ENCODE measurements at places on chromosomes 7 and 10. TPM values are rescaled to one million over a fixed set of nuclear protein-coding genes. Genes with fewer than 3 reads are reported as not detected.

DNA sequence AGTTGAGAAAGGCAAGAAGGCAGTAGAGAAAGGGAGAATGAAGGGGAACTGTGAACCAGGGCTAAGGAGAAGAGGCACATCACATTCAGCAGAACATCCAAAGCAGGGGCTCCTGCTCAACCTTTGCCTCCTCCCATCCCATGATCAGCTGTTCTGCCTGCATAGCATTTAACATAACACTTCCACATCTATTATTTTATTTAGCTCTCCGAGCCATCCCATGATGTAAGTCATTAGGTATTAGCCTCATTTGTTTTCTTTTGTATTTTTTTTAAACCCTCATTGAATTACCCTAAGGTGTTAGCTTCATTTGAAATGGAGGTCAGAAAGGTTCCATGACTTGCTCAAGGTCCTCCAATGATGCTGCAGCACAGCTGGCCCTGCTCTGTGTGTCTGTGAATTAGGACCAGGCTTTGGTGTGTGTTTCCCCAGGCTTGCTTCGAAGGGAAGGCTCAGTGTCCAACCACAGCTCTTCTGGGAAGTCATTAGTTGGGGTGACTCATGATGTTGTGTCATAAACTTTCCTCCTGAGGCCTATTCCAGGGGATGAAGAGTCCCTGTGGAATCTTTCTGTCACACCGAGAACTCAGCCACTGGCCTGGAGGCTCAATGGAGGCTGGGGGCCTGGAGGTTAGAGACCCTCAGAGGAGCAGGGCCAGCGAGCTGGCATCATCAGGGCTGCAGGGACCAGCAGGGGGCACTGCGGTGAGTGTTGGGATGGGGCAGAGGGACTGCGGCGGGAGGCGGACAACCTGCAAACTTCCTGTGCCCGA lies 16.5 kb downstream of the NPFFR1 start:
- no peak for DNase-seq

- DNase-seq = no peak
Measured at GRCh38 chr7:67448271-67448670, 451.6 kb downstream of the TYW1 start.

- no peak for DNase-seq
Measured at GRCh38 chr10:73917566-73918305, 6.8 kb downstream of the PLAU start.

Gene KIAA1549
- polyA plus RNA-seq = 11.5 TPM

- no peak for DNase-seq
Measured at GRCh38 chr7:100893318-100893895, 2.3 kb downstream of the ACHE start.

GRCh38 chr10:109456566-109457301 lies 466.6 kb downstream of the XPNPEP1 start:
- no peak for DNase-seq

Gene CYP3A7
- polyA plus RNA-seq = 1.3 TPM

GRCh38 chr10:72010234-72010973 lies 46.2 kb downstream of the CHST3 start:
- DNase-seq = no peak

DNA sequence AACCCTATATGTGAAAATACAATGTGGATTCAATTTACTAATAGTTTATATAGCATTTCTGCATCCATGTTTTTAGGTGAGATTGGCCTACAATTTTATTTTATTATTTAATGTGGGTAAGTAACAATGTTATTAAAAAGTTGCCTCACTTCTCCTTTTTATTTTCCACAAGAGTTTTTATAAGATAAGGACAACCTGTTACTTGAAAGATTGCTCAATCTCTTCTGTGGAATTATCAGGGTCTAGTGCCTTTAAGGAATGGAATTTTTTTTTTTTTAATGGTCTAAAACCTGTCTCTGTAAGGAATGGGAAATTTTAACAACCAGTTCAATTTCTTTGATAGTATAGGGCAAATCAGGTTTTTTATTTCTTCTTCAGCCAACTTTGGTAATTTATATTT lies 53.9 kb upstream of the RAB18 start:
- no peak for DNase-seq

DNA sequence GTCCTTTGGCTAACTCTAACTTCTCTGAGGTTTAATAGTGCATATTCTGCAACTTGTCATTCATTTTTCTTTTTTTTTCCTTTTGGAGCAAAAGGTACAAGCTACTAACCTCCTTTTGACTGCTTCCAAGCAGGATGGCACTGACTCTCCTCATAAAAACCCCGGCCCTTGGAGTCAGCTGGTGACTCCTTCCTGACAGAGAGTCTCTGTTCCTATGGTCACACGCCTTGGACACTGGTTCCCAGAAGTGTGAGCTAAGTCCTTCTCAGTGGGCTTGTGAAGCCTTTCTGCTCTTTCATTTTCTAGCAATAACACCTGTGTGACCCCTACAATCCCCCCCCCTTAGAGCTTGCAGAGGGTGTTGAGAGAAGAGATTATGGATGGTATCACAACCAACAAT lies 21.7 kb downstream of the DOCK4 start:
- DNase-seq = no peak

Gene GDI2
- 216 TPM for polyA plus RNA-seq

DNA sequence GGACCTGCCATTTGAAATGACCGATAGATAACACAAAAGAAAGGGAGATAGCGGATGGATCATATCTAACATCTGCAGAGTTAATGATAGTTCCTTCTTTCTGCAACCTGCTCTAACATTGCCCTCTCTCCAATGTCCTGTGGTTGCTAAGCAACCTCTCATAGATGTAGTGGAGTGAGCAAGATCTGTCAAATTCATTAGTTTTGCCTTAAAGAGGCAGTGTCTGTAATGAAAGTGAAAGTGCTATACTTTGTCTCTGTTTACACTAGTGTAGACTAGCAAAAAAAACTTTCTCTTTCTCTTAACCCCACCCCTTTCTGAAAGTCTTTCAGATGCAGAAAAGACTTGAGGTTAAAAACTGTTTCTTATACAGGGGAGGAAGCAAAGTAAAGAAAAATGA lies 1196.9 kb downstream of the SORCS3 start:
- DNase-seq = peak; percentile 31

DNA sequence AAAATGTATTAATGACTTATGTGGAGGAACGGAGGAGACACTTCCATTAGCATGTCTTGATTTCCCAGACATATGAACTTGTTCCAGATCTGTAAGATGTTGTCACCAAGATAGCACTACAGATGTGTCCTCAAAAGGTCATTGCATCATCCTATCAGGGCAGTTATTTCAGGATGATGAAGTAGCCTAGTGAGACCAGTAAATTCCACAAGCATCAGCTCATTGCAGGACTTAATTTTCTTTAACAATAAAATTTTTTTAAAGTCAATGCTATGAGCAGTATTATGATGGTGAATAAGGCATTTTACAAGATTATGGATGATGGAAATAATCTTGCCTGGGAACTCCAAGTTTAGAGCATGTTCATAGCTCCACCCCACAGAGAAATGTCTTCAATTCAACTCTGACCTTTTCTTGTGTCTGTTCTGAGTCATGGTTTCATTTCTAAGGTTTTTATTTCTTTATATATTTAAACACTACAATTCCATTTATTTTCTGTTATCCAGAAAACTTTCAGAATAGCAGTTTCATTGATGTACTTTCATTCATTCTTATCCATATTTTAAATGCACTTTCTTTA lies 1203.3 kb upstream of the CELF2 start:
- DNase-seq = no peak

DNA sequence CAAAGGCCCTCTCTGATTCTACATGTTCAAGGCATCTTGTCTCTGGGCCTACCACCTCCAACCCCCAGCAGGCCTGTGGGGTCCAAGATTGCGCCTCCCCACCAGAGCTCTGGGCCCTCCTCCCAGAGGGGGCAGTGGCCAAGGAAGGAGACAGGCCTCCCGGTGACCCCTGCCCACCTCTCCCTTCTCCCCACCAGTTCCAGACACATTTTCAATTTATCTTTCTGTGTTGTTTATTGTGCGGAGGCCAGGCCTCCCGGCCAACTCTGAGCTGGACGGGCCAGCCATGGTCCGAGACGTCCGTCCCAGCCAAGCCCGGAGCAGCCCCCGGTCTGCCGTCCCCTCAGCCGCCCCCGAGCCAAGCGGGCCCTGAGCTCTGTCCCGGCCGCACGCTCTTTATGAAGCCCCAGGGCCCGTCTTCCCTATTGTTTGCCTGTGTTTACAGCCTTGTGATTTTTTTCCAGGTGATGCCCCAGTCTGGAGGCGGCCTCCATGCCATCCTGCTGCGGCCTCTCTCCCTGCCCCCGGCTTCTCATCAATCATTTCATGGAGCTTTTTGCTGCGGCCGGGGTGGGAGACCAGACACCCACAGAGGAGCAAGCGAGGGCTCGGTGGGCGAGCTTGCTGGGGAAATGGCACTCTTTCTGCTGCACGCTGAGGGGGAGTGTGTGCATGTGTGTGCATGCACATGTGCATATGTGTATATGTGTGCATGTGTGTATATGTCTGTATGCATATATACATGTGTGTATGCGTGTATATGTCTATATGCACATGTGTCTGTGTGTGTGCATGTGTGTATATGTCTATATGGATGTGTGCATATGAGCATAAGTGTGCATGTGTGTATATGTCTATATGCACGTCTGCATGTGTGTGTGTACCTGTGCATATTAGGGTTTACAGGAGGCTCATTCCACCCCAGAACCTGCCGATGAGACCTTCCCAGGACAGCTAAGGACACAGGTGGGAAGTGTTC lies 52.7 kb upstream of the ELN start:
- no peak for DNase-seq

DNA sequence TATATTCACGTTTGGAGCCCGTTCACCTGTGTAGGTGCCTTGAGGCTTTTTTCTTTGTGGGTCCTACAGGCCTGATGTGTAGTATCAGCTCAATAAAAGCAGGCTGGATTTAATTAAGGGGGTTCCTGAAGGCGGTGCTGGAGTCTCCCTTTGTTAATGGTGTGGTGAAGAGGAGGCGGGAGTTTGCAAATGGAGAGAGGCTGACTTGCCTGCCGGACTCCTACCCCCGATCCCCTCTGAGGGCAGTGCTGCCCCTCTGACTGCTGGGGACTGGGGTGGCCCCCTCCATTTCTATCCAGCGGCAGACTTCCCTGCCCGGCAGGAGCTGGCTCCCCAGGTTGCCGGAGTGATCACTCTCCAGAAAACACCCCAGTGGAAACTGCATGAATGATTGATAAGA lies 45.1 kb downstream of the ZMIZ1 start:
- no peak for DNase-seq

DNA sequence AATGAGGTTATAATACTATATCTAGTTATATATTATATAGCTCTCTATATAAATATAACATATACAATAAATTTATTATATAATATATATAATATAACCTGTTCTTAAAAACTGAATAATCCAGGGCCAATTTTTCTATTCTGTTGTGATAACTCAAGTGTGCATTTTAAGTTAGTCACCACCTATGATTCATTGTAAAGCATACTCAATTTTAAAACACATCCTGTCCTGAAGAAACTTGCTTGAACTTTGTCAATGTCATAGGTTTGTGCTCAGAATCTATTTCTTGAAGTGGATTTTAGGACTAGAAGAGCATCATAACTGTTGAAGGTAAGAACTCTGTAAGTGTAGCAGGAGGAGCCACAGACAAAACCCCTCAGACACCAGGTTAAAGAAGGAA lies 1209.8 kb downstream of the REEP3 start:
- no peak for DNase-seq

DNA sequence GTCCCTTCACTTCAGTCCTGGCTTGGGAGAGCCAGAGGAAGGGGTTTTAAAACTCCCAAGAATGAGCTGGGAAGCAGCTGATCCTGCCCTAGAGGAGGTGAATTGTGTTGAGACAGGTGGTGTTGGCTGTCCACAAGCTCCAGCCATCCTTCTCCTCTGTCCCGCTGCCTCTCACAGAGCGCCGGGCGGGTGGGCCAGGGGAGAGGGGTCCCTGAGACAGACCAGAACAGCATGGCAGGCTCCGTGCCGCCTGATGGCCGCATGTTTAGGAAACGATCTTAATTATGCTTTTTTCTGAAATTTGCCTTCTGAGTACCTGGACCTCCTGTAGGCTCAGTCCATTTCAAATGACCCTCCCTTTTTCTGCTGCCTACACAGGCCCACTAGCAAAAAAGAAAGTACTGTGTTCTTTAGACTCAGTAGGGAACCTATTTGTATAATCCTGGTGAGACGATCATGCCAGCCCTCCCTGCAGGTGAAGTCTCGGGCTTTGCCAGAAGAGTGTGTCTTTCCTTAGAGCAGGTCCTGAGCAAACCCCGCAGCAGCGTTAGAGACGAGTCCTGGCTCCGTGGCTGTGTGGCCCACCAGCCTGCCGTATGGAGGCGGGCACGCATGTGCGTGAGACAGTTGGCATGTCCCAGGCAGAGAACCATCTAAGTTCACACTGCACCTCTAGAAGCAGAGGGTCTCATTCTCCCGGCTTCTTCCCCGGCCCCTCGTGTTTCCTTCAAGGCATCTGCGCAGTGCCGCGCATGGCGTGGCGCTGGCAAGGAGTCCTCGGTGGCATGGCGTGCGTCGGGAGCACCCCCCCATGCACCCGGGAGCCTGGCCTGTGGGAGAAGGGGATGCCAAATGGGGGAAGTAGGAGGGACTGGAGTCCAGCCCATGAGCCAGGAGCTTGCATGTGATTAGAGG lies 26.3 kb upstream of the PWWP2B start:
- DNase-seq = no peak

- no peak for DNase-seq
Measured at GRCh38 chr10:50572017-50572491, 51.7 kb downstream of the SGMS1 start.

Gene KCNK18
- not detected for polyA plus RNA-seq

- no peak for DNase-seq
Measured at GRCh38 chr7:26691406-26691805, 173.0 kb downstream of the SKAP2 start.

Gene IFIT1B
- polyA plus RNA-seq = 1.1 TPM

Gene TAS2R41
- not detected for polyA plus RNA-seq

Gene ZCWPW1
- 8.5 TPM for polyA plus RNA-seq

Gene CHCHD2
- 297 TPM for polyA plus RNA-seq

Gene ANXA8
- 2.2 TPM for polyA plus RNA-seq

DNA sequence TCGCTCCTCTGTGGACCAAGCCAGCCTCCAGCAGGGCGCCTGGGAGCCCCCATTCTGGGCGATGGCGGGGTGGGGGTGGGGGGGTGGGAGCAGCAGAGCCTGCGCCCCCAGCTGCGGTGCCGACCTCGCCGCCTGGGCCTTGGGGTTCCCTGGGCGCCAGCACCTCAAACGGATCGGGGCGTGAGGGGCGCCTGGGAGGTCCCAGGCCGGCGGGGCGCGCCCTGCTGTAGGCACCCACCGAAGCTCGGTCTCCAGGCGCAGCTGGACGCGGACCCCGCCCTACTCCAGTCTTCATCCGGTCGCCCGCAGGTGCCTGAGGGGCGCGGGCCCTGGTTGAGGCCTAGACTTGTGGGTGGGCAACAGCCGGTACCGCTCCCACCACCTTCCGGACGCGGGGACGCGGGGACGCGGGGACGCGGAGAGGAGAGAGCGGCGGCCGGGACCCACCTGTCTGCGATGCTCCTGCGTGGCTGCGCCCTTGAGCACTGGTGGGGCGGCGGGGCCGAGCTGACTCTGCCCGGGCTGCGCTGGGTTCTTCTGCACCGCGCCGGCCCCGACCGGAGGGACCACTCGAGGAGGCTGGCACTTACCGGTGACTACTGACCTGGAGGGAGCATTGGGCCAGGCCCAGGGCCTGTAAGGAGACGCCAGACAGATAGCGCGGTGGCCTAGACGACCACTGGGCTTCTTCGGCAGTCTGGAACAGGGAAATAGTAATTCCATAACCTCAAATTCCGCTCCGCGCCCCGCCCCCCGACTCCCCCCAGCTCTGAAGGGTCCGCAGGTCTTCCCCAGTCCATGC lies 5.5 kb upstream of the KCP start:
- DNase-seq = no peak

Data from right lung (tissue), 10 donors.